ENCODE measurements at places on chromosomes 1 and 21.
A peak's percentile ranks its signal among the peaks of the same experiment; 100 is the strongest.

- peak; percentile 33 for DNase-seq
Observed at GRCh38 chr1:198934901-198935305, 296.1 kb downstream of the PTPRC start.

DNA sequence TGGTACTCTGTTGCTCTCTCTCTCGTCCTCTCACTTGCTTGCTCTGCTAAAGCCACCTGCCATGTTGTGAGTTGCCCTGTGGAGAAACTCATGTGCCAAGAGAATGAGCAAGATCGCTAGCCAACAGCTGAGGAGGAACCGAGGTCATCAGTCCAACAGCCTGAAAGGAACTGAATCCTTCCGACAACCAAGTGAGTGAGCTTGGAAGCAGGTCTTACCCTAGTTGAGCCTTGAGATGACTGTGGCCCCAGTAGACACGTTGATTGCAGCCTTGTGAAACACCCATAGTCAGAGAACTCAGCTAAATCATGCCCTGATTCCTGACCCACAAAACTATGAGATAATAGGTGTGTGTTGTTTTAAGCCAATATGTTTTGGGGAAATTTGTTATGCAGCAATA, 48.1 kb upstream of the BACH1 start:
- DNase-seq = no peak

GRCh38 chr1:246579818-246580217, 13.6 kb downstream of the CNST start:
- peak; percentile 59 for DNase-seq

GRCh38 chr1:77044133-77044849, 174.9 kb downstream of the PIGK start:
- DNase-seq = no peak

DNA sequence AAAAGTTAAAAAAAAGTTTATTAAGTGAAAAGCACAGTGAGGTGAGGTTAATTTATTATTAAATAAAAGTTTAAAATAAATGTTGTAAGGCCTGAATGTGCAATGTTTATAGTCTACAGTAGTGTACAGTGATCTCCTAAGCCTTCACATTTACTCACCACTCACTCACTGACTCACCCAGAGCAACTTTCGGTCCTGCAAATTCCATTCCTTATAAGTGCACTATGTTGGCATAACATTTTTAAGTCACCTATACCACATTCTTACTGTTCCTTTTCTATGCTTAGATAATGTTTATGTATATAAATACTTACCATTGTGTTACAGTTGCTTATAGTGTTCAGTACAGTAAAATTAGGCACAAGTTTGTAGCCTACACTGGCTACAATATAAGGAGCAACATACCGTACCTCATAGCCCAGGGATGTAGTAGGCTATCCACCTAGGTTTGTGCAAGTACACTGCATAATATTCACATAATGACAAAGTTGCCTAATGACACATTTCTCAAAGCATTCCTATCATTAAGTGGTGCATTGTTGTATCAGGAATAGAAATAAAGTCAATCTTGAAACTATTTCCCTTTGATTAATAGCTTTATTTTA, 426.5 kb upstream of the BRINP3 start:
- DNase-seq = peak; percentile 8

DNA sequence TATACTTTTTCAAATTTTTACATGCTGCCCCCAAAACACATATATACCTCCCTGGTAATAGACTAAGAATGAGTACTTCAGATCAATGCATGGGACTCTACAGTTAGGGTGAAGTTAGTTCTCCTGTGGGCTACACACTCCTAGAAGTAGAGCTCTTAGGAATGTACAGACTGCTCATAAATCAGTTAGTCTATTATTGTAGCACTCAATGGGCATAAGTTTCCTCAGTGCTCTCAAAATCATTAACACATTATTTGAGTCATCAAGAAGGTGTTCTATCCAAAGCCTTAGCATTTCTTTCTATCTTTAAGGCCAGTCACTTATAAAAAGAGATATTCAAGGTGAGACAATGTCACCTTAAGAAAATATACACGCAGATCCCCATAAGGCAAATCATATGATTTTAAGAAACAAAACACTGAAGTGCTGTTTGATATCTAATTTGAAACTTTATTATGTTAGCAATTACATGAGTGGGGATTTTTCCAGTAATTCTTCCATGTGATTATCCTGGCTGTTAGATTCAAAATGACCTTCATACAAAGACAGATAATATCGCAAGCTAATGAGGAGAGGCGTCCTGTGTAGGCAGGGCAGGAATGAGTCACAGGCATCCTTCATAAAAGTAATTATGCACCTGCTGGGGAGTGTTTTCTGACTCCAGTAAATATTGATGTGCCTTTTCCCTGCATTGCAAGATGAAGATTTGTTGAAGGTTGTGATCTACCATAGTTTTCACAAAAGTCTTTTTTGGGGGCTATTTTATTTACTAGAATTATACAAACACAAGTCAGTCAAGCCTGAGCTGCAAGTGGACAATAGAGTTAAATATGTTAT, 167.2 kb upstream of the ATP1B1 start:
- DNase-seq = no peak

DNA sequence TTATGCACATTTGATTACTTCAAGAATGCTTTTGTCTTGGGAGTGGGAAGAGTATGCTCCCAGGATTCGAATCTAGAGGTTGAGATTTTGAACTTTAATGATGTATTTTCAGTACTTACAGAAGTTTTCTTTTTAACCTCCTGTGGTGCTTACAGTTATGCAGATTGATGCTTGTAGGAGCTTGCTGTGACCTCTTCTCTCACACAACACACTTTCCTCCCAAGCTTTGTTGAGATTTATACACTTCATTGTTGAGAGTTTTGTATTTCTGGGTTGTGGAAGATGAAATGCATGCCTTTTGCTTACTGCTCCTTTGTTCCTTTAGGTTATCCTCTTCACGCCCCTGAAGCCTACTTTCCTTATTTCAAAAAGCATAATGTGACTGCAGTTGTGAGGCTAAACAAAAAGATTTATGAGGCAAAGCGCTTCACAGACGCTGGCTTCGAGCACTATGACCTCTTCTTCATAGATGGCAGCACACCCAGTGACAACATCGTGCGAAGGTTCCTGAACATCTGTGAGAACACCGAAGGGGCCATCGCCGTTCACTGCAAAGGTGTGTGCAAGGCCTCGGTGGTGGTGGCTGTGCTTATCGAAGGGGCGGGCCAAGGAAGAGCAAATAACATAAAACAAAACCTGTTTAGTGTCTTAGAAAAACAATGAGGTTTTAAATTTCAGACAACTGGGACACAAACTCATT, 75.5 kb upstream of the GPR88 start:
- no peak for DNase-seq

DNA sequence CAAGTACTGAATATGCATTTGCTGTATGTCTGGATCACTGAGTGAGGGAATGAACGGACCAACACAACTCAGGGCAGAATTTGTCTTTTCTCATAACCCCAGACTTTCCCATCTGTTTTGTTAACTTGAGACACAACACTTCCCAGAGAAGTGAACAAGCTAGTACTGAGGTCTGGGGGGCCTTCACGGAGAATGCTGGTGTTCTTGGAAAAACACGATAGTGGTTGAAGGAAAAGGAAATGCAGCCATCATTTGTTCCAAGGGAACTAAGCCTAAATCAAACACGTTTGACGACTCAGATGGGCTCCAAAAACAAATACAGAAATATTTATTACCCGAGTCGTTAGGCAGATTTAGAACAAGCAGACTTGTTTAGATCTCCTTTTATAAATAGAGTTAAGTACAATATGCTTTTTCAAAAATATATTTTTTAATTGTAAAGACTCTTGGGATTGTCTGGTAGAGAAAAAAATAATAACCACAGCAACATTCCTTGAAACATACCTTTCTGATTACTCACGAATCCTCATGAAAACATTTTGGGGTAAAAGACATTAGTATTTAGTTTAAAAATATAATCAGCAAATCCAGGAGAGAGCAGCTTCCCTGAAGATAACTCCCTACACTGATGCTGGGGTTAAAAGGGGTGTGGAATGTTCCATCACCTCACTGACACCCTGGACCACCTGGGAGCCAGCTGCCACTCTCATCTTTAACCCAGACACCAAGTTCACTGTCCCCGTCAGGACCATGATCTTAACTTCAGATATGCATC, 427.7 kb upstream of the RUNX1 start:
- peak; percentile 84 for DNase-seq

DNA sequence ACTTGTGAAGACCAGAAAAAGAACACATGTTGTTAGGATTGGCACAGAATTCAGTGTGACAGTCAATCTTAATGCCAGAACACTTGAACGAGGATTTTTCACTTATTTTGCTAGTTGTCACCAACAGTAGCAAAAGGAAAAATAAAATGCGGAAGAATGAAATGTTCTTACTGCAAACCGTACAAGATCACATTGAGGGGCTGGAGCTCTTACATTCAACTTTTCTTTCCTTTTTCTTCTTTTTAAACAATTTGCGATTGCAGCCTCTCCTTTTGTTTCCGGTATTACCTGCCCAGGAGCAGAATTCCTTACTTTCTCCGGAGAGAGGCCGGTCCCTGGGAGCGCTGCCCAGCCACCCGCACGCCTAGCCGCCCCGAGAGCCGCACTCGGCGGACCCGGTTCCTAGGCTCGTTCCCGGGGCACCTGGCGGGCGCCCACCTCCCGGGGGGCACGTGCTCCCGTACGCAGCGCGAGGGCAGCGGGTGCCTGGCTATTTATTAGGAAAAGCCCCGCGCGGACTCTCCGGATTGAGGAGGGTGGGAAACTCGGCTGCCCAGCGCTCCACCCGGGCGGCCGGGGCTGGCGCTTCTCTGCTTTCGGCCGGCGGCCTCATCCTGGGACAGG, 1.2 kb upstream of the CAMTA1 start:
- DNase-seq = no peak

DNA sequence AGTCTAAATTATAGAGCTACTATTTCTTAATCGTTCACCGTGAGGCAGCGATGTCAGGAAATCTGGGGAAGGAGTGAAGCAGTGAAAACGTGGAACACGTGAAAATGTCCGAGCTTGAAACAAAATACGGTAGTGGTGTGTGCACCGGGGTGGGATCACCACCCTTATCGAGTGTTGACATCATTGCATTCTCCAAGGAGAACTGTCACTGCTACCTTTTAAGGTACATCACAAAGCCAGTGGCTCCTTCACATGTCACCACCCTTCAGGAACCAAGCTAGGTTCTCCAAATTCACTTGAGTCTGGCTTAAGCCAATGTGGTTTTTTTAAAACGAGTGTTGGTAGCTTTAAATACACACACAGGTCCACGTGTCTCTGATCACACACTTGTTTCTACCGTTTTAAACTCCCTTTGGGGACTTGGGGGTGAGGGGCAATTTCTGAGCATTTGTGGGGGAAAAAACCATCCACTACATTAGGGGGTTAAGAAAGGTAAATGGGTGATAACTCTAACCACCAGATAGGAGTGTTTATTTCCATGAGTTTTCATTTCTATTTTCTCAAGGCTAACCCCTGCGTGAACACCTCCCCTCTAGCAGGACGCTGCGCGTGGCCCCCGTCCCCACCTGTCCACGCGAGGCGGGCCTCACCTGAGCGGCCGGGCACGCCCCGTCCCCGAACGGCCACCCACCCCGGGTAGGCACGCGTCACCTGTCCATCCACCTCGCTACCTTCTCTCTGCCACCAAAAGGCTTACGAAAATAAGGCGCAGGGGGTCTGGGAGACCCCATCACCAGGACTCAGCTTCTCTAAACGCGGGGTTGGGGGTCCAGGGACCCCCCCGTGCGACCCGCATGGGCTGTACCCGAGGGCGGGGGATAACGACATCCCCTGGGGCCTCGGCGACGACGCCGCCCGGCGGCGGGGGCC, 978 bp downstream of the PRDM15 start:
- DNase-seq = peak; percentile 65

Data from cardiac fibroblast (primary cell).